Stimulated activated CD4-positive, alpha-beta T cell treated with anti-CD3 and anti-CD28 coated beads, Interleukin-15, amount 100 ng/mL, for 48 hours (primary cell): ENCODE measurements at places on chromosomes 12 and 14.

DNA sequence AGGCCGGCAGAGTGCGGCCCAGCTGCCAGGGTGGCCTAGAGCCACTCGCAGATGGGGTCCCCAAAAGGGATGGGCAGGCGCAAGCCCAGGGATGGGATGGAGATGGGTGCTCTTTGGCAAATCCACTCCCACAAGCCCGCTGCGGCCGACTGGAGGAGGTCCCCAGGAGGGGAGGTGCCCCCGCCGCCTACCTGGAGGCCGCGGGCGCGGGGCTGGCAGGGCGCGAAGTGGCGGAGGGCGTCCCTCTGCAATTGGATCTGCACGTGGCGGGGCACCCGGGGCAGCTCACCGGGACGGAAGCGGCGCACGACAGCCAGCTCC is 730 bp downstream of the PPP1R3E start:
- no peak for DNase-seq

DNA sequence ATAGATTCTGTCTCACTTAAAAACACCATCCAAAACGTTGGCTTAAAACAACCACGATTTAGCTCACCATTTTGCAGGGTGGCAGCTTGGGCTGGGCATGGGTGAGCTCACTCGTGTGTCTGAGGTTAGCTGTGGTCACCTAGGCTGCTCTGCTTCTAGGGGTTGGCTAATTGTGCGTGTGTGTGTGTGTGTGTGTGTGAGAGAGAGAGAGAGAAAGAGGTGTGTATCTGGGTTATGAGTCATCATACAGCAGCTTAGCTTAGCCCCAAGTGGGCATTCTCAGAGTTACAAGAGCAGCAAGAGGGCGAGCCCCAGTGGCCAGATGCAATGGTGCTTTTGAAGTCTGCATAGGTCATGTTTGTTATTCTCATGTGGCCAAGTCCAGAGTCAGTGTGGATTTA is 6.0 kb downstream of the FBXW8 start:
- peak; percentile 46 for DNase-seq

- DNase-seq: no peak
Observed at GRCh38 chr14:24368212-24368561, 203 bp downstream of the NFATC4 start.

- DNase-seq: no peak
Observed at GRCh38 chr14:95652690-95653089, 33.5 kb upstream of the TCL1B start.
